ENCODE measurements at places on chromosomes 11 and 22.

- H3K27me3 ChIP-seq, result peaks cover 33% of the 10 kb centered on the region
- no peak overlapping the region for H3K27ac ChIP-seq
- DNase-seq, result no peak
- H3K4me1 ChIP-seq, result no peaks in the 10 kb centered on the region
- H3K4me3 ChIP-seq, result no peak overlapping the region
- no peaks in the 10 kb centered on the region for H3K36me3 ChIP-seq
Measured at GRCh38 chr11:120004723-120005122, 133.2 kb downstream of the TRIM29 start.

DNA sequence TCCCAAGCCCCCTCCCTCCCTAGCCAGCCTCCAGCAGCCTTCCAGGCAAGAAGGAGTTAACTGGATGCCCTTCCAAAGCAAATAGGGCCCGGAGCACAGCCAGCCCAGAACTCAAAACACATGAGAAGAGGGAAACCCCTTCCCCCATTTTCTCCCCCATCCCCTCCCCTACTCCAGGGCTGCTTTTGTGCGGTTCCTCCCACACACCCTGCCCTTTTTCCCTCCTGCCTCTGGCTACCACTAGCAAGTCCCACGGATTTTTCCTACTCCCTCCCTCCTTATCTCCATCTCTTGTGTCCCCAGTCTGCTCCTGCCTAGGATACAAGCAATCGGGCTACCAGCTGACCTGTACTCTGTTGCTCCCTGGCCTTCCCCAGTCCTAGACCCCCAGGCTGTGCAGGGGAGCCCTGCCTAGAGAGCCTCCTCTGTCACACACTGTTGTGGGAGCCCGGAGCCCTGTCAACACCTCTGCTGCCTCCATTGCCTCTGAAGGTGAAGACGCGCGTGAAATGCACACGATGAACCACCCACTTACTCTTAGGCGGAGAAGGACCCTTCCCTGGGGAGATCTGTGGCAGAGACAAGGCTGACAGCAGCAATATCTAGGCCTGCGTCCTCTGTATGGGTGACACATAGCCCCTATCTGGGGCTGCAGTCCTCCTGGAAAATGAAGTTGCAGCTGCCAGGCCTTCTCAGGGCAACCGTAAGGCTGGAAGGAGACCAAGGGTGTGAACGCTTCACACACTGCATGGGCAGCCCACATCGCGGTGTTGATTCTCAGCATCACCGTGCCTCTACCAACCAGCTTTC lies 282.8 kb downstream of the MN1 start:
- DNase-seq, result no peak
- no peaks in the 10 kb centered on the region for H3K36me3 ChIP-seq
- H3K4me1 ChIP-seq, result no peaks in the 10 kb centered on the region
- no peak overlapping the region for H3K4me3 ChIP-seq

- H3K27me3 ChIP-seq, result peaks cover 60% of the 10 kb centered on the region
- no peak for DNase-seq
- peaks cover 12% of the 10 kb centered on the region for H3K4me1 ChIP-seq
- H3K36me3 ChIP-seq, result no peaks in the 10 kb centered on the region
- no peak overlapping the region for H3K27ac ChIP-seq
Measured at GRCh38 chr11:130429120-130429681, 792 bp upstream of the ADAMTS8 start.

DNA sequence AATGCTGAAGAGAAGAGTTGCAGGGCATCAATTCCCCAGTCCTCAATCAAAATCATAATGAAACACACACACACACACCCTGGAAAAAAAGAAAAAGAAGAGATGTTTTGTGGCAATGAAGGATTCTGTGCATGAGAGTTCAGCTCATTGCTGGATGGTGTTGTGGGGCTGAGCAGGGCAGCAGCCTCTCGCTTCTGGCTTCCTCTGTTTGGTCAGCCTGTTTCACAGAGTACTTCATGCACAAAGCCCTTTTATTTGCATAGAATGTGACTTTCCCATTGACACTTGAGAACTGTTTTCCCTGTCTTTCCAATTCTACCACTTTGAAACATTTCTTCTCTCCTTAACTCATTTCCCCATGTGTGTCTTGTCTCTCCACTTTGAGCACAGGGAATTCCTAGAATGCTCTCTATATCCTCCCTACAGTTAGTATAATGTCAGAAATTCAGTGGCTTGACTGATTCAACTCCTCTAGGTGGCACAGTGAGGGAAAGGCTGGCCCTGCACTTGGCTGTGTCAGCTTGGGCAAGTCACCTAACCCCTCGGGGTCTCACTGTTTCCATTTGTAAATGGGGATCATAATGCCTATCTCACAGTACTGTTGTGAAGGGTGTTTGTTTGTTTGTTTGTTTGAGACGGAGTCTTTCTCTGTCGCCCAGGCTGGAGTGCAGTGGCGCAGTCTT lies 25.4 kb upstream of the BSX start:
- no peak overlapping the region for H3K27ac ChIP-seq
- peaks cover 10% of the 10 kb centered on the region for H3K27me3 ChIP-seq
- no peaks in the 10 kb centered on the region for H3K4me1 ChIP-seq
- H3K36me3 ChIP-seq, result no peaks in the 10 kb centered on the region
- H3K4me3 ChIP-seq, result no peak overlapping the region

DNA sequence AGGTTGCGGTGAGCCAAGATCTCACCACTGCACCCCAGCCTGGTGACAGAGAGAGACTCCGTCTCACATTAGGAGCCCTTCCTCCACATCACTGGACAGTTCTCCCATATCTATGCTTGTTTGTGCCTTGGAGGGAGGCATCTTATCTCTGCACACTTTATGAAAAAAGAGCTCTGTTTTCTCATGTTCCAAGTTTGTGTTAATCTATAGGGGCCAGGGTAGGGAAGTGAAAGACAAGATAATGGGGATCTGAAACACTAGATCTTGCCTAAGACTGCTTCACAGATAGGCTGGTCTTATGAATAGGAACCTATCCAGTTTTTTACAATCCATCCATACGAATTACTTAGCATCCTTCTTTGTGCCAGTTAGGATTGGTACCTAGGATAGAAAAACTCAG lies 17.1 kb downstream of the OR6Q1 start:
- H3K36me3 ChIP-seq, result no peaks in the 10 kb centered on the region
- no peaks in the 10 kb centered on the region for H3K27me3 ChIP-seq
- DNase-seq, result no peak
- no peak overlapping the region for H3K27ac ChIP-seq

DNA sequence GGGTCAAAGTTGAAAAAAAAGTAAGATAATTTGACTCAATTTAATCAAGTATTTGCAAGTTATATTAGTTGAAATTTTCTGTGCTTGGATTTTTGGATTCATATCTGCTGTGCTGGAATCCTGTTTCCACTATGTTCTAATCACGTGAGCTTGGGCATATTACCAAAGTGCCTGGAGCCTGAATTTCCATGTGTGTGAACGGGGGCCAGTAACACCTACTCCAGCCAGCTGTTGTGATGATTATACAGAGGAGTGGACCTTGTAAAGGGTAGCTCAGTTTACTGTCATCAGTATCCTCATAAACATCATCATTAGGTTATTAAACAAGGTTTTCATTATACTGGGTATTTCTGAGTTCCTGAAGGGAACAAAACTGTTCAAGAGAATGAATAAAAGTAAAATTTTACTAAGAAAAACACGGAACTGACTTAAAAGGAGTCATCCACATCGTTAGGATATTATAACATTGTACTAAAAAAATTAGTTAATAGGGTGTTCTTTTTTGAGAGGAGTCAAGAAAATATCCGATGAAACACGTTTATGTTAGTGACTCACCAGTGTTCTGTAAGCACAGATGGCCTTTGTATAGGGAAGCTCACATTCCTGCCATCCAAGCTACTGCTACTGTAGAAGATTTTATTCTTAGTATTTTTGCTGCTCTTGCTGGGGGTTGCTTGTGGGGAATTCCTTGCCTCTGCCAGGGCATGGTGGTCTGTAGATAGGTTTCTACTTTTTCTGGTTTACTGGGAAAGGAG lies 144.1 kb downstream of the ARHGAP42 start:
- H3K4me3 ChIP-seq, result no peak overlapping the region
- no peaks in the 10 kb centered on the region for H3K27me3 ChIP-seq
- no peak overlapping the region for H3K27ac ChIP-seq
- no peaks in the 10 kb centered on the region for H3K36me3 ChIP-seq
- DNase-seq, result no peak

DNA sequence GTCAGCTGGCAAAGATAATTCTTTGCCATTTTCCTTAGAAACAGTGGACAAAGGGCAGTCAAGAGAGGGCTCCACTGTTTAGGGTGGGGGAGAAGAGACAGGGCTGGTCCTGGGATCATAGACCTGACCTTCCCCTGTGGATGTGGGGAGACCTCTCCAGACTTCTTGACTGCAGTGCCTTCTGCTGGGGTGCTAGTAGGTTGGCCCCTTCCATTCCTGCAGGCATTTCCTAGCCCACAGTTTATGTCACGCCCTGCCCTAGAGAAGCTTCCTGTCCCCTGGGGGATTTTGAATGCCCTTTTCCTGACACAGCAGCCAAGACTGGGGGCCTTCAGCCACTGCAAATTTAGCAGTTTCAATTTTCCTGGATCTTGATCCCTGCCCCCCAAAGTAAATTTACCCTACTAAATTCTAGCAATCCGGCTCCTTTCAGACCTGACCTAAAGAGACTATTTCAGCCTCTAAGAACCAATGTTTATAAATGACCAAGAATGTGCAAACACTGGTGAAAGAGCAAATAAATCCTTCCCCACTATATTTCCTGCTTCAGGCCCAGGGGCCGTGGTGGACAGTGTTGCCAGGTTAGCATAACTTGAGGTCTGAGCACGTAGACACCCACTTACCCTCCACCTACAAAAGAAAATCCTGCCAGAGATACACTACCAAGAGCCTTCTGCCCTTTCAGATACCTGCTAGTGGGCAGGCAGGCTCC lies 58.4 kb downstream of the PPFIBP2 start:
- no peaks in the 10 kb centered on the region for H3K36me3 ChIP-seq
- no peak for DNase-seq
- H3K27ac ChIP-seq, result no peak overlapping the region
- peaks cover 7% of the 10 kb centered on the region for H3K27me3 ChIP-seq

GRCh38 chr22:19488884-19489843 lies 9.4 kb downstream of the CDC45 start:
- H3K4me3 ChIP-seq, result no peak overlapping the region
- H3K4me1 ChIP-seq, result peaks cover 23% of the 10 kb centered on the region
- H3K27ac ChIP-seq, result no peak overlapping the region
- no peaks in the 10 kb centered on the region for H3K27me3 ChIP-seq
- peaks cover 55% of the 10 kb centered on the region for H3K36me3 ChIP-seq
- no peak for DNase-seq

- peaks cover 41% of the 10 kb centered on the region for H3K4me1 ChIP-seq
- H3K4me3 ChIP-seq, result no peak overlapping the region
- DNase-seq, result peak; percentile 56
- peak overlapping the region; percentile 36 for H3K27ac ChIP-seq
- peaks cover 5% of the 10 kb centered on the region for H3K27me3 ChIP-seq
- no peaks in the 10 kb centered on the region for H3K36me3 ChIP-seq
Measured at GRCh38 chr22:19579880-19580279, 55.7 kb upstream of the CLDN5 start.

- no peaks in the 10 kb centered on the region for H3K4me1 ChIP-seq
- no peak for DNase-seq
- H3K36me3 ChIP-seq, result no peaks in the 10 kb centered on the region
- no peak overlapping the region for H3K4me3 ChIP-seq
- H3K27ac ChIP-seq, result no peak overlapping the region
Measured at GRCh38 chr11:15988016-15988550, 368.3 kb downstream of the SOX6 start.

DNA sequence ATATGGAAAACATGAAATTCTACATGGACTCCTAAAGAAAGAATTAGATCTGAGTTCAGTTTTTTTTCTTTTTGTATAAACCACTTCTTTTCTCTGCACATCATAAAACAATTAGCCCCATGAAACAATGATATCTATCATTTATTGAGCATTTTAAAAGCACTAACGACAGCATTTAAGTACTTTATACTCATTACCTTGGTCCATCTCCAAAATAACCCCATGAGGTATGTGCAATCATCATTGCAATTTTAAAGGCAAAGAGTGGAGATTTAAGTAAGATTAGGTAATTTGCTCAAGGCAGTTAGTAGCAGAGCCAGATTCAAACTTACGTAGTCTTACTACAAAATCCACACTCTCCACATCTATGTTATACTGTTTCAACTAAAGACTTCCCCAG lies 177.7 kb upstream of the RAG2 start:
- H3K27me3 ChIP-seq, result peaks cover 8% of the 10 kb centered on the region
- H3K27ac ChIP-seq, result no peak overlapping the region
- no peak overlapping the region for H3K4me3 ChIP-seq
- H3K36me3 ChIP-seq, result no peaks in the 10 kb centered on the region

GRCh38 chr11:70146895-70147520 lies 56.1 kb upstream of the FADD start:
- H3K4me1 ChIP-seq, result no peaks in the 10 kb centered on the region
- H3K27me3 ChIP-seq, result peaks cover 27% of the 10 kb centered on the region
- no peaks in the 10 kb centered on the region for H3K36me3 ChIP-seq
- no peak for DNase-seq
